DND-41 (cell line): ENCODE measurements at places on chromosomes 1 and 21.

DNA sequence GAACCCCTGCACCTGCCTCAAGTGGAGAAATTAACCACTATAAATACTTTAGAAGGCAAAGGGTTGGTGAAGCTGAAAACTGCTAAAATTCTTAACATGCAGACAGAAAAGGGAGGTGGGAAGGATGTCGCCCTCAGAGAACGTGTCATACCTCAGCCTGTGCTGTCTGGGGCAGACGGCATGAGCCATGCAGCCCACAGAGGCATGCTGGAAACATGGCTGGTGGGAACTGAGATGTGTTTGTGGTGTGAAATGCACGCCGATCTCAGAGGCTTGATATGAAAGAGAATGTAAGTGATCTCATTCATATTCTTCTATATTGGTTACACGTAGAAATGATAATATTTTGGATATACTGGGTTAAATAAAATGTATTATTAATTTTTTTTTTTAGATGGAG lies 16.3 kb downstream of the AGPAT3 start:
- H3K27ac ChIP-seq: no peak overlapping the region
- no peak overlapping the region for H3K4me3 ChIP-seq
- no peaks in the 10 kb centered on the region for H3K27me3 ChIP-seq
- DNase-seq: no peak
- H3K4me1 ChIP-seq: no peaks in the 10 kb centered on the region
- H3K36me3 ChIP-seq: peaks cover 32% of the 10 kb centered on the region

DNA sequence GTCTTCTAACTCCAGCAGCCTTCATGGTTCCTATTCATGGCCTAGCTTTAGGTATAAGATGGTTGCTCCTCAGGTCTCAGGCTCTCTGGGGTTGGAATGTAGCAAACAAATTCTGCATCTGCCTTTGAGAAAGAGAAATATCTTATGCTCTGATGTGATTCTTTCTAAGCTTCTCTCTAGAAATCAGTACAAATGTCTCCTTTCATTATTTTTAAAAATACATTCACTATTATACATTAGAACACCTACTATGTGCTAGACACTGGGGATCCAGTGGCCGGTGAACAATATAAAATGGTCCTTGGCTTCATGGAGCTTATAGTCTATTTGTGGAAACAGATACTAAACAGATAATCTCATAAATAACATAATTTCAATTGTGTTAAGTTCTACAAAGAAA lies 16.1 kb upstream of the TMEM39B start:
- no peak for DNase-seq
- no peaks in the 10 kb centered on the region for H3K27me3 ChIP-seq
- no peak overlapping the region for H3K27ac ChIP-seq

DNA sequence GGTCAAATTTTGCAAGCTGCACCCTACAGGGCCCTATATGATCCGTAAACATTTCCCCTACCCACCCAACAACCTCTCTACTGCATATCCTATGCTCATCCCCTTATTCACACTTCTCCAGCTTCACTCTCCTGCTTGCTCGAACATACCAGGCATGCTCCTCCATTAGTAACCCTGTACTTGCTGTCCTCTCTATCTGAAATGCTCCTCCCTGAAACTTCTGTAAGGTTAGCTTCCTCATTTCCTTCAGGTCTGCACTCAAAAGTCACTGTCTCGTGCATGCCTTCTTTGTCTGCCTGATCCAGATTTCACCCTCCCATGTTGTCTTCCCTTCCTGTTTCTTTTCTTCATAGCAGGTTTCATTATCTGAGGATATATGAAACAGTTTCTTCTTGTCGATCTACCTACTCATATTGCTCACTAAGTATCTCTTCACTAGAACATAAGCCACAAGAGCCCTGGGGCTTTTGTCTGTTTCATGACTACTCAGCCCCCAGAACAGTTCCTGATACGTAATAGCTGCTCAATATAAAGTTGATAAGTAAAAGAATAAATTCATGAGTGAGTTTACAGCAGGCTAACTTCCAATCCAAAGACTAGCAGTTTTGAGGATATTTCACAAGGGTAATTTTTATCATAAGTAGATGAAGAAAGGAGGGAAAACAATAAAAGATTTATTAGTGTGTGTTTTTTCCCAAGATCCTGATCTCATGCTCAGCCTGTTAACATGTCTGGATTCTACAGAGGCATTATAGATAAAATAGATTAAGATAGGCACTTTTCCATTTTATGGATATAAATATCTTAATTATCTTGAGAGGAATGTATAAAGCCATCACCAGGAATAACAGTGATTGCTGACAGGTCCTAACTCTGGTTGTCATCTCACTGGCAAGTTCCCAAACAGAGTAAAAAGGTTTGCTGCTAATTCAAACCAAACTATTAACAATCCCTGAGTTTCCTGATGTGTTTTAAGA lies 392.5 kb upstream of the ESRRG start:
- no peaks in the 10 kb centered on the region for H3K4me1 ChIP-seq
- no peak overlapping the region for H3K4me3 ChIP-seq
- H3K36me3 ChIP-seq: no peaks in the 10 kb centered on the region
- H3K27ac ChIP-seq: no peak overlapping the region
- no peaks in the 10 kb centered on the region for H3K27me3 ChIP-seq
- no peak for DNase-seq

- no peak for DNase-seq
- no peak overlapping the region for H3K27ac ChIP-seq
- H3K4me1 ChIP-seq: no peaks in the 10 kb centered on the region
- H3K27me3 ChIP-seq: peaks cover 2% of the 10 kb centered on the region
- no peaks in the 10 kb centered on the region for H3K36me3 ChIP-seq
These were observed 89.5 kb upstream of the PGBD5 start for GRCh38 chr1:230515451-230516145.

DNA sequence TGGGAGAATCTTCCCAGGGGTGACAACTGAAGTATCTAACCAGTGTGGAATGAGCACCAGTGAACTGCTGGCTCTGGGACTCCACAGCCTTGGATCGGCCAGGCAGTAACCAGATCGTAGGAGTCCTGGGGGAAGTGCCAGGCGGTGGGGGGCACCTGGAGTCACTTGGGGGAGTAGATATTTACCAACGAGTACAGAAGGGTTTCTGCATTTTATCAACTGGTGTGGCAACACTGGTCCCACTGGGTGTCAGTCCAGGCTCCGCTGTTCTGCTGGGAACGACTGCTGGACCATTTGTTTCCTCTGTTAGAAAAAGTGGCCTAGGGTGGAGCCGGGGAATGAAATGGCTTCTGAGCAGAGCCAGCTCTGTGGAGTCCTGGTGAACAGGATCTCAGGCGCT lies 14.4 kb downstream of the HEYL start:
- no peak overlapping the region for H3K27ac ChIP-seq
- H3K4me1 ChIP-seq: no peaks in the 10 kb centered on the region
- peaks cover 13% of the 10 kb centered on the region for H3K27me3 ChIP-seq
- H3K4me3 ChIP-seq: no peak overlapping the region
- DNase-seq: no peak

DNA sequence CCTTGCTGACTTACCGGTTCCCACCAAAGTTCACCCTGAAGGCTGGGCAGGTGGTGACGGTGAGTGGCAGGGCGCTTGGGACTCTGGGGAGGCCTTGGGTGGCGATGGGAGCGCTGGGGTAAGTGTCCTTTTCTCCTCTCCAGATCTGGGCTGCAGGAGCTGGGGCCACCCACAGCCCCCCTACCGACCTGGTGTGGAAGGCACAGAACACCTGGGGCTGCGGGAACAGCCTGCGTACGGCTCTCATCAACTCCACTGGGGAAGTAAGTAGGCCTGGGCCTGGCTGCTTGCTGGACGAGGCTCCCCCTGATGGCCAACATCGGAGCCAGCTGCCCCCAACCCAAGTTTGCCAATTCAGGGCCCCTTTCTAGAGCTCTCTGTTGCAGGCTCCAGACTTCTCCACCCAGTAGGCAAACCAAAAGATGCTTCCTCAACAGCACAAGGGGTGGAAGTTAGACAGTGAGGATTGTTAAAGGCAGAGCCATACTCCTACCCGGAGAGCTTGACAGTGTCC lies 16.4 kb upstream of the SEMA4A start:
- no peaks in the 10 kb centered on the region for H3K36me3 ChIP-seq
- H3K4me1 ChIP-seq: no peaks in the 10 kb centered on the region

- H3K36me3 ChIP-seq: no peaks in the 10 kb centered on the region
- H3K4me1 ChIP-seq: no peaks in the 10 kb centered on the region
- H3K27me3 ChIP-seq: no peaks in the 10 kb centered on the region
- DNase-seq: no peak
- no peak overlapping the region for H3K27ac ChIP-seq
These were observed 88.5 kb downstream of the PLPPR4 start for GRCh38 chr1:99352821-99353220.

GRCh38 chr1:12339396-12339795 lies 109.6 kb downstream of the VPS13D start:
- peaks cover 38% of the 10 kb centered on the region for H3K36me3 ChIP-seq
- H3K27ac ChIP-seq: no peak overlapping the region
- DNase-seq: no peak
- H3K4me3 ChIP-seq: no peak overlapping the region
- no peaks in the 10 kb centered on the region for H3K27me3 ChIP-seq

GRCh38 chr21:35427320-35428000 lies 378.4 kb upstream of the RUNX1 start:
- no peaks in the 10 kb centered on the region for H3K36me3 ChIP-seq
- DNase-seq: no peak
- no peak overlapping the region for H3K4me3 ChIP-seq
- H3K4me1 ChIP-seq: peaks cover 55% of the 10 kb centered on the region

DNA sequence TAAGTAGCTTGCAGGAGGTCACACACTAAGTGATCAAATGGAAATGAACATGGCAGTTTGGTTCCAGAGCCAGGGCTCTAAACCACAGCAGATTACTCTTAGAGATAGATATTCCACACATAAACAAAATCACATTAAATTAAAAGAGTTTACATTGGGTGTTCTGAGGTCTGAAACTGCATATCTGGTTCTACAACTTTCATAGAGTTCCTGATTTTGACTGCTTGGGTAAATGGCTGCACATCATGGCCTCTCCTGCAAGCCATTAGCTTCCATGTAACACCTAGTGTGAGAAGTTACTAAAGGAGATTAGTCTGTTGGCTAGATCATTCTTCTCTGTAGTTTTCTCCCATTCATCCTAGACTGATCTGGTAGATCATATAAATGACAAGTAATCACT lies 12.8 kb upstream of the XCL2 start:
- H3K36me3 ChIP-seq: no peaks in the 10 kb centered on the region
- H3K27me3 ChIP-seq: no peaks in the 10 kb centered on the region
- H3K4me1 ChIP-seq: 0 out of 2 replicates have a peak, but pooled peaks cover 2% of the 10 kb centered on the region

DNA sequence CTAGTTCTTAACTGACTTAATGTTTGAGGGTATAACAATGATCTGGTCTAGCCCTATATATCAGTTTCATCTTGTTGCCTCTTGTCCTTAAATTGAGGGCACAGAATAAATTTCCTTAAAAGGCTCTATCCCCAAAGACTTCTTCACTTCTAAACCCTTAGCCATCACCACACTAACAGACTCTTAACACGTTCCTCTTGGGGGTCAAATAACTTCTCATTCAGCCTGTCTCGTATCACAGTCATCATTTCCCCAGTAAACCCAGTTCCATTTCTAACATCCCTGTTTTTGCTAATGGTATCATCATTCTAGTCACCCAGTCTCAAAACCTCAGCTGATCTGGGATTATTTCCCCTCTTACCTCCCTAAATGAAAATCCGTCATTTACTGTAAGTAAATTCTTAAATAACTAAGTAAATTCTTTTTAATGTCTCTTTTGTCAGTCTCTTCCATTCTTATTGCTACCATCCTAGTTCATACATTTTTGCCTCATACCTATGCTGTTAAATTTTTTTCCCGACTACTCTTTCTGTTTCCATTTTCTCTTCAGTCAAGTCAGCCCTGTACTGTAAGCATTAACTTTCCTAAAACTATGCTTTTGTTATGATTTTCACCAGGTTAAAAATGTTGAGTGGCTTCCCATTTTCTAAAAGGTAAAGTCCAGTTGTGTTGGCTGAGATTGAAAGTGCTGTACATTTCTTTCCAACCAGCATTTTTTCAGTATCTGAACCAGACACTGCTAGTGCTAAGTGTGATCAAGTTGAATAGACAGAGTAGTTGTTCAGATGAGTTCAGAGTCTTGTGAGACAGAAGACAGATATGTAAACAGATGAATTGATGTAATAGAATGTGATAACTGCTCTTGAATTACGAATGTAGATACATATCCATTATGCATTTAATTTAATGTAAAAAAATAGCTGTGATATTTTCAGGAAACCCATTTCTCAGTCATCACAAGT lies 6.9 kb downstream of the CTTNBP2NL start:
- no peaks in the 10 kb centered on the region for H3K27me3 ChIP-seq
- no peaks in the 10 kb centered on the region for H3K36me3 ChIP-seq
- H3K4me3 ChIP-seq: no peak overlapping the region
- H3K27ac ChIP-seq: no peak overlapping the region

GRCh38 chr1:235864931-235865525 lies 1.7 kb downstream of the LYST start:
- H3K27me3 ChIP-seq: peaks cover 34% of the 10 kb centered on the region
- no peak for DNase-seq
